ENCODE measurements at places on chromosomes 3 and 15. TPM values are rescaled to one million over a fixed set of nuclear protein-coding genes. Genes with fewer than 3 reads are reported as not detected.

Gene SI
- not detected for total RNA-seq

Gene CPB1
- total RNA-seq = not detected

GRCh38 chr3:107450254-107450893, 72.4 kb upstream of the BBX start:
- DNase-seq = no peak

- no peak for DNase-seq
Observed at GRCh38 chr15:85500729-85501128, 120.3 kb downstream of the AKAP13 start.

DNA sequence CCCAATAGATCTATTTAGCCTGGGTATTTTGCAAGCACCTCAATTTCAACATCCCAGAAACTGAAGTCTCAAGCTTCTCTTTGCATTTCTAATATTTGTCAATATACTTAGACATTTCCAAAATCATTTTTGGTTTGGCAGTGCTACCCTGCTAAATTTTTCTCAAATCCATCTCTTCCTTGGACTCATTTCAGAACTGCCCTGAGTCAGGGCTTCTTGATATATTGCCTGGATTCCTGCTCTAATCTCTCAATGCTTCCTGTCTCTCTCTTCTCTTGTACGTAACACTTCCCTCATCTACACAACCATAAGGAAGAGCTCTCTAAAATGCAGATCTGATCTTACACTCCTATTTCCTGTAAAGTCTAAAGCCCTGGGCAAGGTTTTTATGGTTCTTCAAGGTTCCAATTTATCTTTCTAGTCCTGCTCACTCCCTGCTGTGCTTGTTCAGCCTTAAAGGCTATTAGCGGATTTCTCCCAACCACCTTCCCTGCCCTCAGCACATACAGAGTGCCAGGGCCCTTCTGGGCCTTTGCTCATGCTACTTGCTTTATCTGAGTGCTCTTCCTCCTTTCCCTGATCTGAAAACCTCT, 53.0 kb upstream of the MME start:
- DNase-seq = no peak

Gene MUC13
- not detected for total RNA-seq

Gene SLC6A6
- 14.3 TPM for total RNA-seq

DNA sequence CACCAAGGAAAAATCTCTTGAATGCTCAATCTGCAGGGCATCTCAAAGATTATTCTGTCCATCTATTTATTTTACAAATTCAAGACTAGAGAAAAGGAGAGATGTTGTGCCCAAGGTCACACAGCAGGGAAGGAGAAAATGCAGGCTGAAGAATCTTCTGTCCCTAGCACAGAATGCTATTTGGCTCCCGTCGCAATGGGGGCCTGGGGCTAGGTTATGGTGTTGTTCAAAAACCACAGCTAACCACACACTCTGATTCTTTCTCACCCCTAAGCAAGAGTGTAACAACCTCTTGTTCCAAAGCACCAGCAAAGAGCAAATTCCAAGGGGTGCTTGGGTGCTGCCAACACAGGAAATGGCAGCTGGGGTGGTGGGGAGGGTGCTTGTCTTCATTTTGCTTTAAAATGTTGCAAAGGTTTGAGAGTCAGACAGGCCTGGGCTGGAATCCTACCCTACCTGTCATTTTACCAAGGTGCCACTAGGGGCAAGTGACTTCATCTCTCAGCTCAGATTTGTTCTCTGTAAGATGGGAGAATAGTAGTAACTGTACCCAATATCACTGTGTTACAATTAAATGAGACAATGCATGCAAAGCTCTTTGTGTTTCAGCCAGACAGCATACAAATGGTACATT, 112.5 kb downstream of the ADAMTS9 start:
- no peak for DNase-seq

GRCh38 chr15:87033056-87033455, 953.4 kb downstream of the AGBL1 start:
- DNase-seq = no peak

DNA sequence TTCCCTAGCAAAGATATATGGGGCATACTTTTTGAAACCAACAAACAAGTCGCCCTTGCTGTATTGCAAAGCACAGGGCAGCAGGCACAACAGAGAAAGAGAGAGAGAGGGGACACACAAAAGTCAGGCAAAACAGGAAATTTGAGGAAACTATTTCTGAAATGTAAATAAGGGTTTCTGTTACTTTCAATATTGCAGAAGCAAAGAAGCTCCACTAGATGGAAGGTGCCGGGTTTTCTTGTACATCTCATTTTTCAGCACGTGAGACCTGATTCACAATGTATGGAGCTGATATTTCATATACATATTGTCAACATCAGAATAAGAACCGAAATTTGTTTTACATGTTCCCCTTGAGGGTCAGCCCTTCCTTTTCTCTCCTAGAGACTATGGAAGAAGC, 127.4 kb downstream of the FOXP1 start:
- no peak for DNase-seq

GRCh38 chr15:43854801-43855200, 28.0 kb downstream of the WDR76 start:
- no peak for DNase-seq

GRCh38 chr3:12695112-12695511, 31.2 kb upstream of the RAF1 start:
- DNase-seq = no peak
